ENCODE measurements at places on chromosomes 2 and 18.

GRCh38 chr2:233853353-233853752 is 982 bp downstream of the HJURP start:
- no peak for DNase-seq

GRCh38 chr18:4831791-4832375 is 365.2 kb downstream of the AKAIN1 start:
- DNase-seq: no peak

DNA sequence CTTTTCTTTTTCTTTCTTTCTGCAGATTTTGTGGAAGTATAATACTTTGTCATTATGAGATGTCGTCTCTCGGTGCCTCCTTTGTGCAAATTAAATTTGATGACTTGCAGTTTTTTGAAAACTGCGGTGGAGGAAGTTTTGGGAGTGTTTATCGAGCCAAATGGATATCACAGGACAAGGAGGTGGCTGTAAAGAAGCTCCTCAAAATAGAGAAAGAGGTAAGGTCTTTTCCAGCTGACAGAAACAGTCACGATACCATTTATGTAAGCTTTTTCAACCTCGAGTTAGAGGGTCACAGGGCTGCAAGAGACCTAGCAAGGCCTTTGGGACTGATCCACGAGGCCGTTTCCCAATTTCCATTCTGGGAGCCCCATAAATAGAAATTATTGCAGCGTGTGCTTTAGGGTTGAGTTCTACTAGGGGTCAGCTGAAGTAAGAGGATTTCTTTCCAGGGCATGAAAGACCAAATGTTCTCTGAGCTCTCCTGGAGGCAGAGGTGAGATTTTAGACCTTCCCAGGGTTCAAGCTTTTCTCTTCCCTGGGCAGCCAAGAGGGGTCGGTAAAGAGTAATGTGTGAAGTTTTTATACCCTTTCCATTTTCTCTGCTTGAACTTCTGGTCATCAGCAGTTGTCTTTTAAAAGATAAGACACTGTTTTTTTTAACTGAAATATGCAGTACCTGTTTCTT is 15.5 kb downstream of the MAP3K20 start:
- DNase-seq: no peak

DNA sequence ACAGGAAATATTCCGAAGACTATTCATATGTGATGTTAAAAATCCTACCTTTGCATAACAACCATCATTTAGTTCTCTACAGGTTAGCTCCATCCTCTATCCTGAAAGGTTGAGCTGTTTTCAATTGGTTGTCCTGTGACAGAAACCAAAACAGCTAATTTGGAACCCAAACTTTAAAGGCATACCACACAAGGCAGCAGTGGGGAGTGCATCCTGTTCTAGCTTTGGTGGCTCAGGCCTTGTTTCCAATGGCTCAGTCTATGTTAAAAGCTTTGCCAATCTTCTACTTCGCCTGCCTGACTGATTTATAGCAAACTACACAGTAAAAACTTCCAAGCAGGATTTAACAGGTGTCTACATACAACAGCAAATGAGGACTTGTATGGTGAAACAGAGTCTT is 3.2 kb downstream of the CD226 start:
- DNase-seq: no peak

GRCh38 chr2:110852051-110852450 is 119.7 kb downstream of the ACOXL start:
- DNase-seq: no peak

DNA sequence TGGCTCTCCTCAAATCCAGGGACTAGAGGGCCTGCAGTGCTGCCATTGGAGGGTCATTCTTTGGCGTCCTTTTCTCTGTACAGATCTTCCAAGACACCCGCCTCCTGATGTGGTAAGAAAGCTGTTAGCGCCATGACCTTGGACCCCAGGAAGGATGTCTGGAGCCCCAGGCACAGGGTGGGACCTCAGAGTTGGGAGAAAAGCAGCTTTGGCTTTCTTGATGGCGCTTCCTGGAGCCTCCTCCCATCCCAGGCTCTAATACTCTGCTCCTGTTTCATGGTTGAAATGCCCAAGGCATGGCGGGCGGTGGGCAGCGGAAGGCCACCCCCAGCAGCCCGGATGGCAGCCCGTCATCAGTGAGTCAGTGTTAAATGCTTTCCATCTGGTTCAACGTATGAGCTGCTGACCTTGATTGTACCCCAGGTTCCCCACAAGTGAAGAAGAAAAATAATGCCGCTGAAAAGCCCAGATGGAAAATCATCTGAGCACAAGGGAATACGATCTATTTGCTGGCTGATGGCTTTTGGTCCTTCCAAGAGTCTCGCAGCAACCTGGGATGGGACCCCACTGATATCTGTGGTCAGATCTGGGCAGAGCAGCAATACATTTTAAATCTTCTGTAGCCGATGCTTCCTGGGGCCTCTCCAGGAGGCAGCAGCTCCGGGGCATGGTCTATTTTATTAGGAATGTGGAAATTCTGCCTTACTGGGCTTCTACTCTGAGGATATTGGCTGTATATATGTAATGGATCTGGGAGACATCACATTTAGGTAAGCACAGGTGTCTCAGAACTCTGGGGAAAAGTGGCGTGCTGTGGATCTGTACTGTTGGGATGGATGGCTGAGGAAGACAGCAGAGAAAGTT is 15.1 kb downstream of the ACKR3 start:
- no peak for DNase-seq

- no peak for DNase-seq
These were observed 68.2 kb downstream of the ZNF521 start for GRCh38 chr18:25283781-25284180.

- DNase-seq: no peak
These were observed 62.5 kb upstream of the ACVR1C start for GRCh38 chr2:157691131-157691530.

DNA sequence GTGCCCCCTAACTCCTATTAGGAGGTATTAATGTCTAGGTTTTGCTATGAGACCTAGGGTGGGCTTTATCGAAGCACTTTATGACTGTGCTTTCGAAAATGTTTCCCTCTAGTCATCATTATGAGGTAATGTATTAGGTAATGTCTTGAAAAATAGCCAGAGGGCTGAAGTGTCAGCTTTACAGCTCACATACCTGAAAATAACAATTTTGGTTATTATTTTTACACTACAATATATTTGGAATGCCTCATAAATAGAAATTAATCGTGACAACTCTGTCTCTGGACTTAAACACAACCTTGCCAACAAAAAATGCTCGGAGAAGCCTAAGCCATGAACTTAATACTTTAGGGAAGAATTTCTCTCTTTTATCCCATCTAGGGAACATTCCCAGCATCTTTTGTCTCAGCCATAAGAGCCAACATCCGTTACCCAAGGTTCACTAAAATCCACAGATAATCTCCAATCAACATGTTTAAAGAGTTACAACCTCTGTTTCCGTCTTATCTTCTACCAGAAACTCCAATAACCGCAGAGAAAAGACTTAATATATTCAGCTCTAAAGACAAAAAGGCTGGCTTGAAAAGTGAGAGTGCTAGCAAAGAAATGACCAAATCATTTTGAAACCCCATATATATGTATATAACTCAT is 130.9 kb upstream of the RND3 start:
- DNase-seq: no peak

All from HTR-8/SVneo (cell line).